ENCODE measurements at places on chromosomes 5 and 9. TPM values are rescaled to one million over a fixed set of nuclear protein-coding genes. Genes with fewer than 3 reads are reported as not detected.

Gene SLC4A9
- polyA plus RNA-seq, result not detected

Gene COL15A1
- polyA plus RNA-seq, result 19.6 TPM

Gene SLC6A19
- polyA plus RNA-seq, result 9.5 TPM

Gene PLAC8L1
- not detected for polyA plus RNA-seq

Gene CCNJL
- not detected for polyA plus RNA-seq

Gene B4GALT7
- polyA plus RNA-seq, result 19.0 TPM

Gene NAIP
- 5.9 TPM for polyA plus RNA-seq

Gene POLR3G
- 0.25 TPM for polyA plus RNA-seq

Gene ITK
- 0.75 TPM for polyA plus RNA-seq

Gene BNC2
- 0.36 TPM for polyA plus RNA-seq

- DNase-seq, result no peak
These were observed 45.7 kb upstream of the FANCC start for GRCh38 chr9:95363051-95363841.

- no peak for DNase-seq
These were observed 81.5 kb downstream of the RGS3 start for GRCh38 chr9:113545068-113545467.

DNA sequence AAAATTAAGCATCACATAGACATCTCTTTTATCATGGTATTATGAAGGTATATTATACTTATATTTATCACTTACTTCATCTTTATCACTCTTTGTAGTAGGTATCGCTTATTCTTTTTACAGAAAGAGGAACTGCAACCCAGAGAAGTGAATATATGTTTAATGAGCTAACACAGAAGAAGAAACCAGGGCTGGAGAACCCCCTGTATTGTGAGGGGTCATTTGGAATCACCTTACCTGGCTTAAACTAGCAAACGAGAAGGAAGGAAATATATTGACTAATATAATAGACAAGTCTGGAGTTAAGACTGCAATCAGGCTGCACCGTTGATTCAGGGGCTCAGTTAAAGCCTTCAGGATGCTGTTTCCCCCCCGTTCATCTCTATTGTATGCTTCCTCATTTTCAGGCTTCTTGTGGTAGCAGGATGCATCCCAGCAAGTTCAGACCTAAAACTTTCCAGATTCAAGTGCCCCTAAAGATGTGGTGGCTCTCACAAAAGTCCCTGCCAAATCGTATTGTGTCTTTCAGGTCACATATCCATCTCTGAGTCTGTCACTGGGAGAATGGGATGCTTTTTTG, 146.4 kb downstream of the GCNT1 start:
- no peak for DNase-seq

DNA sequence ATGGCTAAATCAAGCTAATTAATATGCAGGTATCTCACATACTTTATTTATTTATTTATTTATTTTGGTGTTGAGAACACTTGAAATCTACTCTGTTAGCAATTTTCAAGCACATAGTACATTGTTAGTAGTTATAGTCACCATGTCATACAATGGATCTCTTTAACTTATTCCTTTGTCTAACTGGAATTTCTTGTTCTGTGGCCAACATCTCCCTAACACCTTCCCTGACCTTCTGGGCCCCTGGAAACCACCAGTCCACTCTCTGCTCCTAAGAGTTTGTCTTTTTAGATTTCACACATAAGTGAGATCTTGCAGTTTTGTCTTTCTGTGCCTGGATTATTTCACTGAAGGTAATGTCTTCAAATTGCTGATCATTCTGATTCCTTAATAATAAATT, 229.1 kb downstream of the SEMA5A start:
- DNase-seq, result no peak

- DNase-seq, result no peak
These were observed 151.8 kb downstream of the ENTREP1 start for GRCh38 chr9:69476797-69477196.

DNA sequence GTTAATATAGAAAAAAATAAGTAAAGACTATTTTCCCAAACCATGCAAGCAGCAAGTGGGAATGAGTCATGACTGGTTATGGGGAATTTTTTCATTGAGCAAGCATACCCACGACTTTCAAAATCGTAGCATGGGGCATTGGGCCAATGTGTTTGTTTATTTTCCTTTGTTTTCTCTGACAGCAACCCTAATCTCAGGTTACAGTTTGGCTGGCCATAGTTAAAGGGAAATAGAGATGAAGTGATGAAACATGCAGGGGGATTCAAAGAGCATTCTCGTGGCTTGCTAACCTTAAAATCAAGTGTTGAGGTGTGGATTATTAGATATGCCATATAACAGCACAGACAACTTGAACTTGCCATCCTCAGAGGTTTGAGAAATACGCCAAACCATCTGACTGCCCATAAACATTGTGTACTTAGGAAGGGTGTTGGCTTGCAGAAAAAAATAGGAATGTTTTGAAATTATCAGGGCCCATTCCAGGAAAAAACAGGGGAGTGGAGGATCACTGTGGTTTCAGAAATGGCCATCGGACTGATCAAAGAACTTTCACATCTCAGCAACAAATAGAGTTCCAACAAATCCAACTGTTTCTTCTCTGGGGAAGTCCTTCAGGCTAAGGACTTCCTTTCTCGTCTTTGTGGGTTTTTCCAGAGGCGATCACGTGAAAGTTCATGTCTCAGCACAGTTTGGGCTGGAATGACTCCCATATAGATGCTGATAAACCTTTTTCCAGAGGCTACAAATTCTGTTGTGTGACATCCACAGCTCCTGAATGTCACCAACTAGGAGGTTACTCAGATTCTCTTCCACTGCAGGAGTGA, 259.1 kb downstream of the SYK start:
- no peak for DNase-seq

DNA sequence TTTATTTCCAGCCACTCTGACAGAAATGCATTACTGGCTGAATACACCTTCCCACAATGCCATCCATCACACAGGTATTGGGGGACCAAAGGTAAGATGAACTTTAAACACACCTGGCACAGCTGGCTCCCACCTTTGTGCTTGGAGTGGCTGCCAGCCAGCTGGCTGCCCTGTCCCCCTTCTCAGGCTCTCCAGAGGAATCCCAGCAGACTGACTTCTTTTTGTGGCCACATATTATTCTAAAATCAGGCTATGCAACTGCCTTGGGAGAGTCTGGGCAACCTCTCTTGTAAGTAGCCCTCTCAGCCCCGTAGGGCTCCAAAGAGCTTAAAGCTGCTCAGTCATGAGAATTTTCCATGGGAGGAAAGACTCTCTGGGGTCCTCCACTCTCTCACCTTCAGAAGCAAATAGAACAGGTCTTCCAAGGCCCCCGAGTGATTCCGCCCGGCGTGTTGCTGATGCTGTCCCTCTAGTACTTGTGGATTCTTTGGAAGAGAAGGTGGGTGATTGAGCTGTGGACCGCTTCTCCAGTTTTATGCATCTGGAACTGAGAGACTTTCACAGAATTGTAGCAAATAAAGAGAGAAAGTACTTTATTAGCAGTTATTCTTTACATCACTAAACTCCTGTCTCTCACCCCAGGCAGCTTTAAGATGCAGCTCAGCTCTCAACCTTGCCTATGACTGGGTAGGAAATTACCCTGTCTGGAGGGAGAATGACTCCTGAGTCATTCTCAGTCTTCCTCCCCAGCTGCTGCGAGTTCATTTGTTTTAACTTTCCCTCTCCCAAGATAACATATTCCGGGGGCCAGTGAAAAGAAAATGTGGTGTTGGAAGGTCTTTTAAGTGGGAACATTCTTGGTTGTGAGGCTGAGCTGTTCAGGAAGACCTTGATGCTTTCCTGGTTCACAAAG, 159.4 kb upstream of the PITX1 start:
- DNase-seq, result no peak

- DNase-seq, result no peak
These were observed 282.1 kb downstream of the CRB2 start for GRCh38 chr9:123637945-123638634.

DNA sequence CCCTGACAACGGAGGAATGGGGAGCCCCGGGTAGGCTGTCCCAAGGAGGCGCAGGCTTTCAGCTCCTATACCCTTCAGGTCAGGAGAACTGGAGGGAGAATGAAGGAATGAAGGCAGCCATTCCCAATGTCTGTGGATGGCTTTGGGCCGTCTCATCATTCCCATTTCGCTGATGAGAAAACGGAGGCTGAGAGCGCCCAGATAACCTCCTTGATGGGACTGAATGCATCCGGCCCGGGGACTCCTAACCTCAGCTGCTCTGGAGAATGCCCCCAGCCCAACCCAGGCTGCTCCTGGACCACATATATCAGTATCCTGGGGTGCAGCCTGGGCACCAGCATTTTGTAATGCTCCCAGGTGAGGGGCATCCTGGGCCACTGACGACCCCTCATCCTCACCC, 52.6 kb upstream of the RNU6ATAC start:
- DNase-seq, result peak; percentile 28

DNA sequence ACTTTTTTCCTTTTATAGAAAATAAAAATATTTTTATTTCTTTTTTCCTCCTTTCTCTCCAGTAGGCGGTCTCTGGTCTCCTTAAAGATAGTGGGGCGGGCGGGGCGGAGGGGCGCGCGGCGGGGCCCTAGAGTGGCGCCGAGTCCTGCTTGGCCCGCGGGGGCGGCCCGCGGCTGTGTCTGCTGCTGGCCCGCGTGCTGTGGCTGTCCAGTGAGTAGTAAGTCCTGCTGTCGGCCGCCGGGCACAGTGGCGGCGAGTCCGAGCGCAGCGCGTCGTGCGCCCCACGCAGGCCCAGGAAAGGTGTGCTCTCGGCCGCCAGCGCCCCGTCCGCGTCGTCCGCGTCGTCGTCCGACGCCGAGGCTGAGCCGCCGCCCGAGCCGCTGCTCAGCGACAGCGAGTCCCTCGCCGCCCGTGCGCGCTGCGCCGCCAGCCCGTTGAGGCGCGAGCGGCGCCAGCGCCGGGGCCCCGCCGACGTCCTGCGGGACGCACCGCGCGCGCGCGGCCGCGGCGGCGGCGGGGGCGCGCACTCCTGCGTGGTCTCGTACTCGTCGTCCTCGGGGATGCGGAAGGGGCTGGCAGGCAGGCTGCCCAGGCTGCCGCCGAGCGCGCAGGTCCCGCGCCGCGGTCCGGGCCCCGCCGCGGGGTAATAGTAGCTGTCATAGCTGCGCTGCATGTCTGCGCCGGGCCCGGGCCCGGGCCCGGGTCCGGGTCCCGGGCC, 52.3 kb downstream of the PSD2 start:
- peak; percentile 78 for DNase-seq

DNA sequence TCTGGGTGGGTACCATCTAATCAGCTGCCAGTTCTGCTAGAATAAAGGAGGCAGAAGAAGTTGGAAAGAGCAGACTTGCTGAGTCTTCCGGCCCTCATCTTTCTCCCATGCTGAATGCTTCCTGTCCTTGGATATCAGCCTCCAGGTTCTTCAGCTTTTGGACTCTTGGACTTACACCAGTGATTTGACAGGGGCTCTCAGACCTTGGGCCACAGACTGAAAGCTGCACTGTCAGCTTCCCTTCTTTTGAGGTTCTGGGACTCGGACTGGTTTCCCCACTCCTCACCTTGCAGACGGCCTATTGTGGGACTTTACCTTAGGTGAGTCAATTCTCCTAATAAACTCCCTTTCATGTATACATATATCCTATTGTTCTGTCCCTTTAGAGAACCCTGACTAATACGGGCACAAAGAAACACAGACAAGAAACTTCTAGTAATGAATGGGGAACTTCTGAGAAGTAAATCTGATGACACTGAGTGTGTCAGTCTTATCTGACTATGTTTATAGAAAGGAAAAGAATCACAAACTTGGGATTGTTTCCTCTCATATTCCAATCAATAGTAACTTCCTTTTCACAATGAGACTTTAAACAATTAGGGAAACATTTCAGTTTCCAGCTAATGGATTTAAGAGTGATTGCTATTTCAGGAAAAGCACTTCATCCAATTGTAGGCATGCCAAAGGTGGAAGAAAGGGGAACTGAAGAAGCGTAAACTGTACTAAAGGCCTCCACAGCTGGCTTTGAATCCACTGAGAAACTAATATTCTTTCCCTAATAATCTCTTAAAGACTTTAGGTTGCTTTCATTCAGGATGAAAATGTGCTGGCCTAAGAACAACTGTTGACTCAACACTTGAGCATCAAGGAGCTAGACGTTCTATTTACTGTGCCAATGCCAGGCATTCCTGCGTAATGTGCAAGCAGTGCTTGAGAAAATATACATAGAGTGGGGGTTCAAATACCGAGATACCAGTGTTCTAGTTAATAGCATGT, 127.9 kb upstream of the PTGER4 start:
- no peak for DNase-seq

GRCh38 chr9:99411479-99412115, 189.5 kb downstream of the SEC61B start:
- no peak for DNase-seq

Data from aorta (tissue), 5 donors.